Aorta (tissue), 5 donors: ENCODE measurements at places on chromosomes 12 and 14. TPM values are rescaled to one million over a fixed set of nuclear protein-coding genes. Genes with fewer than 3 reads are reported as not detected.

GRCh38 chr14:44812672-44813071 is 149.1 kb downstream of the KLHL28 start:
- DNase-seq: no peak

- DNase-seq: no peak
Measured at GRCh38 chr12:913919-914698, 35.4 kb downstream of the RAD52 start.

DNA sequence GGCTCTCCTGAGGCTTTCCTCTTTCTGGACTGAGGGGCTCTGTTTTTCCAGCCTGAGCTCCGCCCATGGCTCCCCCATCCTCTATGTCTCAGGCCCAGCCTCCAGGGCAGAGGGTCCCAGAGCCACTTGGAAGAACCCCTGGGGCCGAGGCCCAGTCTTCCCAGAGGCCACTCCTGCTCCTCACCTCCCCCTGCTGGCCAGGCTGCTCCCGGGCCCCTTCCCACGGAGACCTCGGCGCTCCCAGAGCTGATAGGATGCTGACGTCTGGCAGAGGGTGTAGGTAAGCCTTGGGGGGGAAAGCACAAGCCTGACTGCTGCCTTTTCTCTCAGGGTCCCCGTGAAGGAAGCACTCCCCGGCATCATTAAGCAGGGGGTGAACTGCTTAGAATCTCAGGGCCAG is 51.4 kb downstream of the ERH start:
- DNase-seq: no peak

The TUNAR gene
- total RNA-seq: not detected

- DNase-seq: no peak
Measured at GRCh38 chr12:75955251-75955650, 76.3 kb downstream of the PHLDA1 start.
